HuH-7 (cell line): ENCODE measurements at places on chromosomes 16 and 17.

DNA sequence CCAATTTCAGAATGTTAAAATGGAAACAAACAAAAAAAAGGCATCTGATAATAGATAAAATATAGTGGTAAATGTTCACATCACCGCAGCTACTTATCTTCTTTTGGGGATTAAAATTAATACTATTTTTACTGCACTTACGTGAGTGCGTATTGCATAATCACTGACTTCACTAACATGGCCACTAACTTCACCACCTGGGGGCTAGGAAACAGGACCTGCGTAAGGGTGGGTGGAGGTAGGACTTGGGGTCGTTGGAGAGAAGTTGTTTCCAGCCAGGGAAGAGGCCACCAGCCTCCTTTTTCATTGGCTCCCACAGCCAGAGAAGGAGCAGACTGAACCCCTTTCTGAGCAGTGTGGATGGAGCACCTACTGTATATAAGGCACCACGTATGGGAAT lies 166.4 kb downstream of the SALL1 start:
- DNase-seq, result no peak

- no peak for DNase-seq
Measured at GRCh38 chr16:69273009-69273408, 38.1 kb upstream of the VPS4A start.

DNA sequence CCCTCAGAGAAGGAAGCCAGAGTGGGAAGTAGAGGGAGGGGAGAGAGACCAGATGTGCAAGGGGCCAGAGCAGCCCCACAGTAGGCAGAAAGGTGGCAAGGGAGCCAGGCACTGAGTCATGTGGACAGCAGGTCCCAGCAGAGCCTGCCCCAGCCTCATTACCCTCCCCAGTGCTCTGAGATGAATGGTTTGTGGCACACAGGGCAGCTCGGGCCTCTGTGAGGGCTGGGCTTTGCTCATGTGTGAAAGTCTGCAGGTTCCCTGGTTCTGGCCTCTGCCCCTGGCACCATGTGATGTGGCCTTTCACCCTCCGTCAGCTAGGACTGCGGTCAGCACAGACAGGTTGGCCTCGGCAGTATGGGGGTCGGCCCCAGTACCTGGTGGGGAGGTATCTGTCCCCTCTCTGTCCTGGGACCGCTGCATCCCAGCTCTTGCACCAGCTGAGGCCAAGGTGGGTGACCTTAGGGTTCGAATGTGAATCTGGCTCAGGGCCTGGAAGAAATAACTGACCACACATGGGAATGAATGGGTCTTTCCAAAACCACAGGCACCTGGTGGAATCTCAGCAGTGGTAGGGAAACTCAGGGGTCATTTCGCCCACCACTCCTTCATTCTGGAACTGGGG lies 8.9 kb downstream of the LRRC75A start:
- DNase-seq, result no peak

- no peak for DNase-seq
Measured at GRCh38 chr16:57844416-57845030, 42.2 kb upstream of the KIFC3 start.

- no peak for DNase-seq
Measured at GRCh38 chr16:66524601-66525164, 25.2 kb downstream of the TK2 start.

- no peak for DNase-seq
Measured at GRCh38 chr17:64778240-64779097, 116.4 kb upstream of the SMURF2 start.

DNA sequence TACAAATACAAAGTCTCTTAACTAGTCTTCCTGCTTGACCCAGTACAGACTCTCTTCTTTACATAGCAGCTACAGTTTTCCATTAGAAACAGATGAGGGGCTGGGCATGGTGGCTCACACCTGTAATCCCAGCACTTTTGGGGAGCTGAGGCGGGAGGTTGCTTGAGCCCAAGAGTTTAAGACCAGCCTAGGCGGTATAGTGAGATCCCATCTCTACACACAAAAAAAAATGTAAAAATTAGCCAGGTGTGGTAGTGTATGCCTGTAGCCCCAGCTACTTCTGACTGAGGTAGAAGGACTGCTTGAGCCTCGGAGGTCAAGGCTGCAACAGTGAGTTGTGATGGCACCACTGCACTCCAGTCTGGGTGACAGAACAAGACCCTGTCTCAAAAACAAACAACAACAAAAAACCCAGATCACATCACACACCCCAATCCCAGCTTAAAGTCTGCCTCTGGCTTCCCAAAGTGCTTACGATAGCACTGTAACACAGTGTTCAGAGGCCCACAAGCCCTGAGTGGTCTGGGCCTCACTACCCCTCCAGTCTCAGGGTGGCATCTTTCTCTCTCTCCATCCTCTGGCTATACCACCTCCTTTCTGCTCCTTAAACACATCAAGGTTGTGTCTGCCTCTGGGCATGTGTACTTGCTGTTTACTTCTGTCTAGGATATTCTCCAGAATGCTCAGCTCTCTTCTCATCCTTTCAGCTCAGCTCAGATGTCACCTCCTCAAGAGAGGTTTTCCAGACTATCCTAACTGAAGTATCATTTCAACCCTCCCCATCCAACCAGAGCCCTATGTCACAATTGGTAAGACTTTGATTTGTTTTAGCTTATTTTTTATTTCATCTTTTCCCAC lies 4.0 kb downstream of the MMD start:
- no peak for DNase-seq

DNA sequence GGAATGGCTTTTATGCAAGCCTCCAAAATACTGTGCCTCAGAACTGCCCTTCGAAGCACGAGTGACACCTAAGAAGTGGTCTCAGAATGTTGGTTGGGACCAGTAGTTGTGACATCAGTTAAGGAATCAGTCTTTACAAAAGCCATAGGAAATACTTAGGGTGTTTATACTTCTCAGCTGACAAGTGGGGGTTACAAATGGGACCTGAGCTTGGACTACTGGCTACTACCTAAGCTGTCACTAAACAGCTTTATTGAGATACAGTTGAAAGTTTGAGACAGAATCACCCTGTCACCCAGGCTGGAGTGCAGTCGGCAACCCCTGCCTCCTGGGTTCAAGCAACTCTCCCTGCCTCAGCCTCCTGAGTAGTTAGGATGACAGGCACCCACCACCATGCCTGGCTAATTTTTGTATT lies 5.0 kb downstream of the RPL19 start:
- no peak for DNase-seq
